PC-9 (cell line): ENCODE measurements at places on chromosomes 2 and 18. TPM values are rescaled to one million over a fixed set of nuclear protein-coding genes. Genes with fewer than 3 reads are reported as not detected.

Gene CACNB4
- total RNA-seq, result 0.73 and 0.98 TPM in 2 replicates

Gene CHN1
- total RNA-seq, result 11.8 and 14.0 TPM in 2 replicates

Gene CFAP210
- 0.96 TPM in 1 of 2 replicates, not detected in the other for total RNA-seq

Gene FBLN7
- total RNA-seq, result 0.70 and 1.6 TPM in 2 replicates

Gene SRD5A2
- not detected in 2 replicates for total RNA-seq

Gene IL36RN
- total RNA-seq, result 1.0 and 1.7 TPM in 2 replicates

DNA sequence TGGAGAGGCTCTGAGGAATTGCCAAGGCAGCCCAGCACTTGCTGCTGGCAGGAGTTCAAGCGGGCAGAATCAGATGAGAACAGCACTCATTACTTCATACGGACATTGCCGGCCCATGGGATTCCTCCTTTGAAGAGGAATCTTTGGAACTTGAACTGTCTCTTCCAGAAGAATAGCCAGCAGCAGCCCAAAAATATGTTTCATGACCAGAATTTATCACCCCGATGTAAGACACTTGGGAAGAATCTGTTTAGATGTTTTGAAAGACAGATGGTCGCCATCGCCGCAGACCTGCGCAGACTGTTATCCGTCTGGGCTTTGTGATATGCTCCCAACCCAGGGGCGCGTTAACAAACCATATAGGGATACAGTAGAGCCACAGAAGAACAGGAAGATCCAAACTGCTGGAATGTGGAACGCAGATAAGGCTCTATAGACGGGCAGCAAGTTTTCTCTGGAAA, 3.7 kb upstream of the ADI1 start:
- peaks cover 27% of the 10 kb centered on the region for H3K4me1 ChIP-seq
- H3K4me3 ChIP-seq, result no peak overlapping the region
- peak overlapping the region; percentile 38; the same call in 1 of the 2 replicates for H3K27ac ChIP-seq
- H3K36me3 ChIP-seq, result no peaks in the 10 kb centered on the region
- H3K27me3 ChIP-seq, result no peaks in the 10 kb centered on the region

DNA sequence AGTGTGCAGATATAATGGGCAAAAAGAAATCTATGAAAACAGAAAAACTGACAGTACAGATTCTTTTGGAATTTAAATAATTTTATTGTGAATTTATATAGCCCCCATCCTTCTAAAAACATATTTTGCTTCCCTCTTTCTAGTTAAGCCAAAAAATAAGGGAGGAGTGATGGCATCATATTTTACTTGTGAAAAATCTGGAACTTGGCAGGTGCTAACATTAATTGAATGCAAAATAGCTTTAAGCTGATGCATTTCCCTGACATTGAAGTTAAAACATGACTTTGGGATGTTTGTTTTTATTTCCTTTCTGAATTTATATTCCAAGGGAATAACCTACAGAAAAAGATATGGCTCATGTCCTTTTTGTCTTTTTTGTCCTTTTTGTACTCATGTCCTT, 82.6 kb upstream of the RBM44 start:
- no peaks in the 10 kb centered on the region for H3K27me3 ChIP-seq
- peaks cover 19% of the 10 kb centered on the region; the same call in 1 of the 2 replicates for H3K36me3 ChIP-seq
- 0 out of 2 replicates have a peak overlapping the region, but pooled peaks have one; percentile 1 for H3K27ac ChIP-seq
- no peak overlapping the region for H3K4me3 ChIP-seq

GRCh38 chr2:118577202-118577601, 270.2 kb downstream of the EN1 start:
- DNase-seq, result no peak
- H3K27me3 ChIP-seq, result peaks cover 40% of the 10 kb centered on the region
- no peak overlapping the region for H3K27ac ChIP-seq
- no peaks in the 10 kb centered on the region for H3K4me1 ChIP-seq
- H3K36me3 ChIP-seq, result no peaks in the 10 kb centered on the region
- H3K4me3 ChIP-seq, result no peak overlapping the region

GRCh38 chr2:219022616-219023015, 18.7 kb downstream of the CFAP65 start:
- no peaks in the 10 kb centered on the region for H3K36me3 ChIP-seq
- DNase-seq, result no peak
- no peak overlapping the region for H3K27ac ChIP-seq
- no peaks in the 10 kb centered on the region for H3K4me1 ChIP-seq

DNA sequence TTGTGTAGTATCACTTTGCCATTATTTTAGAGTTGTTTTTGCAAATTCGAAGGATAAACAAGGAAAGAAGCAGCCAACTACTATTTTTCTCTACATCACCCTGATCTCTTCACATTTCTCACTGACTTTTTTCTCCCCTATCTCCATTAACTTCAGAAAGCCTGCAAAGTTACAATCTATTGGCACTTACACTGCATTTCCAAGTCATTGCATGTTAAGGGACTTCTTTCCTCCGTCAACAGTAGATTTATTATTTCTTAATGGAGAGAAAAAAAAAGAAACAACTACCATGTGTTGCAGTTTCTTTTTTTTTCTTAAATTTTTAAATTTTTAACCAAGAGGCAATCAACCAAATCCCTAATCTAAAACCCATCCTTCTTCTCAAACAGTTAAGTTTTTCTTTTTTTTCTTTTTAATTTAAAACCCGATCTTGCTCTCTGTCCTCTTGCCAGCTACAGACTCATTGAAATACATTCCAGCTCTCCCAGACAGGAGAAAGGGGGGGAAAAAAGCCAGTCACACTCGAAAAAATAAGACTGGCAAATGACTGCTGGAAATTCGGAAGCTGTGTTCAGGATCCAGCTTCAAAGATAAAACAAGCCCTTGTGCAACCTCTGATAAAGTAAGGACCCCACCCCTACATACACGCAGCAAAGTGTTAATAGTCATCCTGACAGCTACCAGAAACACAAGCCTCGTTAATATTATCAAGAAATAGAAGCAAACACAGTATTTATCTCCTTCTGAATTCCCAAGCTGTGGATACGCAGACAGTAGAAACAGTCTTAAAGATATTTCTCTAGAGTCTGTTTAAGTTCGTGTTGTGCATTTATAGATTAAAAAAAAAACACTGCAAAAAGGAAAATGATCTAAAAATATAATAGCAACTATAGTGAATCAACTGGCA, 1.3 kb downstream of the LRRTM4 start:
- no peak for DNase-seq
- H3K27ac ChIP-seq, result no peak overlapping the region
- H3K36me3 ChIP-seq, result no peaks in the 10 kb centered on the region

DNA sequence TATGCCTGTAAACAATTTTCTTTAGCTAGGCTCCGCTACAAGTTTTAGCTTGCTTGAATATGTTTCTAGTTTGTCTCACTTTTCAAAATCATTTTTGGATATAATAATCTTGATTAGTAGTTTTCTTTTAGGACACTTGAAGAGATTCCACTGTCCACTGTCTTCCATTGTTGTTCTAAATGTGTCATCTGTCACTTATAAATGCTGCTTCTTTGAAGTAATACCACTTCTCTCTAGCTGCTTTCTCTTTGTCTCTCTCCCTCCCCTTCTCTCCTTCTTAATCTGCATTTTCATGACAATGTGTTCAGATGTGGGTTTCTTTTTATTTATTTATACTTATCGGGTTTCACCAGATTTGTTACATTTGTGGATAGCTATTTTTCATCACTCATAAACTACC, 73.7 kb upstream of the DPP10 start:
- no peak overlapping the region for H3K27ac ChIP-seq
- DNase-seq, result no peak
- no peak overlapping the region for H3K4me3 ChIP-seq
- no peaks in the 10 kb centered on the region for H3K27me3 ChIP-seq
